Effector CD4-positive, alpha-beta T cell (primary cell): ENCODE measurements at places on chromosomes 12 and 14.

GRCh38 chr12:125142601-125143000, 77.4 kb downstream of the AACS start:
- DNase-seq: no peak

- no peak for DNase-seq
These were observed 842 bp upstream of the CISTR start for GRCh38 chr12:53752621-53753020.

DNA sequence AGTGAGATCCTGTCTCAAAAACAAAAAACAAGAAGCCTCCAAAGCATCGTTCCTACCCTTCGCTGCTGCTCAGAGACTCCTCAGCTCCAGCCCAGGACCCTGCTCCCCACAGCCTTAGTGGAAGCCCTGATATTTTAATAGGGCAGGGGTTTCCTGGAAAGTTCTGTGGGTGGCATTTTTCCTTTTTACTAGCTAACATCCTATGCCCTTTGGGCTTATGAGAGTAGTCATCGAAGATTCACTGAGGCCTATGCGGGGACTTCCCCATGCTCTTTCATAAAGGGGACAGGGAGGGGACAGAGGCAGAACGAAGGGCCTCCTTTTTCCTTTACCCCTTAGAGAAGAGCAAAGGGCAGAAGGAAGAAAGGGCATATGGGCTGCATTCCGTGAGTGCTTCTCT, 8.3 kb downstream of the LAG3 start:
- no peak for DNase-seq

- no peak for DNase-seq
These were observed 248.1 kb downstream of the DPY19L2 start for GRCh38 chr12:63420206-63420644.

GRCh38 chr14:96098309-96098998, 59.3 kb downstream of the C14orf132 start:
- no peak for DNase-seq

- no peak for DNase-seq
These were observed 674.7 kb upstream of the TMEM132C start for GRCh38 chr12:127592245-127592644.

- DNase-seq: no peak
These were observed at the start of gene LTBR for GRCh38 chr12:6383572-6384498. Gene LTBR, plus strand, starts transcription at chr12:6384162. Its CDS starts 197 bp downstream, at chr12:6384359.

DNA sequence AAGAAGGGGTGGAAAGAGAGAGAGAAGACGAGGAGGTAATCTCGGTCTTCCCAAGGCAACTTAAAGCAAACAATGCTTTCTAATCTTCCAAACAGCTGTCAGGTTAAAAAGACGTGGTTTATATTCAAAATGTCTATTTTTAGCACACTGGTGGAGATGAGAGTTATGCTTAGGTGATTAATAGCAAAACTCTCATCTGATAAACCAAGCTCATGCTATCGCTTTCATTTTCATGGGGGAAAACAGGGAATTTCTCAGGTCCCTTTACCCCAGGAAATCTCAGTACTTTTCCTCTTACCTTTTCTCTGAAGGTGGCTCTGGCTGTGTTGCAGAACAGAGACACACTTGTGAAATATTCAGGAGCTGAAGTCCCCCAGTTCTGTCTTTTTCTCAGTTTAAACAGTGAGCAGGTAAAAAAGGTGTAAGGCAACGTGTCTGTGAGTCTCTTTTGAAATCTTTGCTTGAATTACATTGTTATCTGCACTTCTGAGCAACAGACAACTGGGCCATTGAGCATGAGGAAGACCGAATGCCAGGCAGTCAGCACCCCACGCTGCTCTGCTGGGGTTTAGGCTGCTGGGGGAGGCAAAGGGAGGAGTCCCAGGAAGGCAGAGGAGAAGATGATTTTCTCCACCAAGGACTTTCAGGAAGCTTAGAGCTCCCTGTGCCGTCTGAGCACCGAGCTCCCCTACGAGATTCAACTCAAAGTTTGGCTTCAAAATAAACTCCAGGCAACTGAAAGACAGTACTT, 759.3 kb downstream of the BCL11B start:
- DNase-seq: no peak

- DNase-seq: no peak
These were observed 45.0 kb downstream of the PPP1R13B start for GRCh38 chr14:103802356-103802755.

DNA sequence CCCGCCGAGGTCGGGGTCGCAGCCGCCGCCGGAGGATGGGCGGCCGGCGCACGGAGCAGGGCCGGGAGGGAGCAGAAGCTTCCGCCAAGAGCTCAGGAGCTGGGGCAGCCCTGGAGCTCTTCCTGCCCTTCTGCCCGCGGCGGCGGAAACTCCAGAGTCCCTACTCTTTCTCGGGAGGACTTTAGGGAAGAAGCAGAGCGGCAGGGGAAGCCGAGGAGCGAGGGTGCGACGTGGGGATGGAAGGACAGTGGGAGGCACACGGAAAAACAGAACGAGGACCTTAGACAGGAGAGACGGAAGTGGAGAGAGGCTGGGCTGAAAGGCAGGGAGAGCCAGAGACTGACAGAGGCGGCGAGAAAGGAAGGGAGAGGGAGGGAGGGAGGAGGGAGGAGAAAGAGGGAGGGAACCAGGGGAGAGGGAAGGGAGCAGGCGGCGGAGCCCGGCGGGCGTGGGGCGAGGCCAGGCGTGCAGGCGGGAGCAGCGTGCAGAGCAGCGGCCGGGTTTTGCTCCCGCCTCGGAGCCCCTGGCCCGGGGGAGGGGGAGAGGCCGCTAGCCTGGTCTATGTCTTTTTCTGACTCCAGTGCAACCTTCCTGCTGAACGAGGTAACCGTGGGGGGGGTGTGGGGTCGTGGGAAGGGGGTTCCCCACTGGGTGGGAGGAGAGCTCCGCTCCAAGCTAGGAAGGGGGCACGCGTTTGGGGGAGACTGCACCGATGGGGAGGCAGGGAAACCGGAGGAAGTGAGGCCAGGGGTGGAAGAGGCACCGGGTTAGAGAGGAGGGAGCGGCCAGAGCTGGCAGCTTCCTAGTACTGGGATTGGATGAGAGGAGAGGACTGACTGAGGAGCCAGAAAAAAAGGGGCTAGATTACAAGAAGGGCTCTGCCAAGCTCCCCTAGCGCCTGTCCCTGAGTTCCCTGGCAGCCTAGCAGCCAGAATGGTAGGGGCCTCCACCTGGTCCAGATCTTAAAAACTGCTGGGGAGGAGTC, 2.9 kb upstream of the CACNB3 start:
- no peak for DNase-seq
